SHP77 treated with DMSO at 0.1 percent for 48 hours (cell line): ENCODE measurements at places on chromosomes 4 and X.

- DNase-seq: no peak
These were observed 1112.4 kb downstream of the STIM2 start for GRCh38 chr4:27973056-27973455.

DNA sequence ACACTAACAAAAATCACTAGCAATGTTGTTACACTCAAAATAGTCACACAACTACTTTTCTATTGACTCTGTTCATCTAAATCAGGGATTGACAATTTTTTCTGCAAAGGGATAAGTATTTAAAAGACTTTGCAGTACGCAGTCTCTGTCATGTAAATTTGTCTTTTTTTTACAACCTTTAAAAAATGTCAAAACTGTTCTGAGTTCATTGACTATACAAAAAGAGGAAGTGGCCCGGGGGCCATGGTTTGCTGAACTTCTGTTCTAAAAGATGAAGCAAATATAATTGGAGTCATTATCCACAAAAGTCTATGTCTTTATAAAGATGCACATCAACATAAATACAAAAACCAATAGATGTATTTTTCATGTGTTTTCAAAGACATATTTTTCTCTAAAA, 1310.3 kb downstream of the RPA4 start:
- no peak for DNase-seq

GRCh38 chr4:970046-970745, 3.2 kb downstream of the DGKQ start:
- DNase-seq: no peak

- DNase-seq: no peak
These were observed 56.1 kb downstream of the TSPAN5 start for GRCh38 chr4:98602270-98602669.

GRCh38 chr4:79514621-79515329, 106.7 kb upstream of the GK2 start:
- DNase-seq: no peak

GRCh38 chr4:1502501-1502886, 96.3 kb upstream of the NKX1-1 start:
- no peak for DNase-seq

- DNase-seq: no peak
These were observed 22.9 kb downstream of the PABPC4L start for GRCh38 chr4:134178706-134179105.

GRCh38 chr4:188374871-188375270, 235.6 kb downstream of the TRIML1 start:
- no peak for DNase-seq

DNA sequence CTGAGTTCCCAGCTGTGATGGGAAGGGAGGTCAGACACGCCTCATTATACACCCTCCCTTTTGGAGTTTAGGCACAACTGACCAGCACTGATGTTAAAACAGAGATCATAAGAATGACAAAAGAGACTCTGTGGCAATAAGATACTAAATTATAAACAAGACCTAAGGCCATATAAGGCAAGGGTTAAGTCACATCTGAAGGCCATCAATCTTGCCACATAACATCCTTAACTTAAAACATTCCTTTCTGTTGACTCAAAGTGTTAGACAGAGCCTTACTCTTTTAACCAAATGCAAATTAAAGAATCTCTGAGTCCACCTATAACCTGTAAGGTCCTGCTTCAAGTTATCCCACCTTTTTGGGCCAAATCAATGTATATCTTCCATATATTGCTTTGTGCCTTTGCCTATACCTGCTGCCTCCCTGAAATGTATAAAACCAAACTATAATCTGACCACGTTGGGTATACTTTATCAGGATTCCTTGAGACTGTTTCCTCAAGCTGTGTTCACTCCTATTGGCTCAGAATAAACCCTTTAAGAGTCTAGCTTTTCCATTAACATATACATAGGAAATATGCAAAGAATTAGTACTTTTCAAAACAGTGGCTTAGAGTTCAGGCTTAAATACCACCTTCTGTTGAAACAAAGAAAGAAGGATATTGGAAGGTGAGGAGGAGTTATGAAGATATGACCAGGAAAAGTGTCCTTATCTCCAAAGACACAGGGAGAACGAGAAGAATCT, 214.4 kb upstream of the PPP1R2C start:
- DNase-seq: no peak

GRCh38 chr4:169724260-169724659, 33.5 kb downstream of the HPF1 start:
- DNase-seq: no peak

DNA sequence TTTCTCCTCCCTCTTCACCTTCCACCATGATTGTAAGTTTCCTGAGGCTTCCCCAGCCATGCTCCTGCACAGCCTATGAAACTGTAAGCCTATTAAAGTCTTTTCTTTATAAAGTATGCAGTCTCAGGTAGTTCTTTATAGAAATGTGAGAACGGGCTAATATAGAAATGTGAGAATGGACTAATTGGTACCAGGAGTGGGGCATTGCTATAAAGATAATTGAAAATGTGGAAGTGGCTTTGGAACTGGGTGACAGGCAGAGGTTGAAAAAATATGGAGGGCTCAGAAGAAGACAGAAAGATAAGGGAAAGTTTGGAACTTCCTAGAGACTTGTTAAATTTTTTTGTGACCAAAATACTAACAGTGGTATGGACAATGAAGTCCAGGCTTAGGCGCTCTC, 959.3 kb downstream of the SH3BGRL start:
- no peak for DNase-seq

DNA sequence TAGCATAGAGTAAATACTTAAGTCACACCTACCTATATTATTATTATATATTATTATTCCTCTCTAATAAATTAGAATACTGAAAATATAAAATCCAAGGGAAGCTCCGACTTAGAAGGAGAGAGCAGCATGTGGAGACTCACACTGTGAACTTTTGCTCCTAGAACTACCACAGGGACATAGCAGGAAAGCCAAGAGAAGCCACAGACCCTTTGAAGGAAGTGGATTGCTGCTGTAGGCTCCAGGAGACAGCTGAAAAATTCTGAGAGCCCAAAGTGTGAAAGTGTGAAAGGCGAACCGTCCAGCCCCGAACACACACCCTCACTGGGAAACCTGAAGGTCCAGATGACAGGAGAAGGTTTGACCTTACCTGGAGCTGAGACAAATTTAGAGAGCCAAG, 177.0 kb downstream of the FAM13A start:
- no peak for DNase-seq

DNA sequence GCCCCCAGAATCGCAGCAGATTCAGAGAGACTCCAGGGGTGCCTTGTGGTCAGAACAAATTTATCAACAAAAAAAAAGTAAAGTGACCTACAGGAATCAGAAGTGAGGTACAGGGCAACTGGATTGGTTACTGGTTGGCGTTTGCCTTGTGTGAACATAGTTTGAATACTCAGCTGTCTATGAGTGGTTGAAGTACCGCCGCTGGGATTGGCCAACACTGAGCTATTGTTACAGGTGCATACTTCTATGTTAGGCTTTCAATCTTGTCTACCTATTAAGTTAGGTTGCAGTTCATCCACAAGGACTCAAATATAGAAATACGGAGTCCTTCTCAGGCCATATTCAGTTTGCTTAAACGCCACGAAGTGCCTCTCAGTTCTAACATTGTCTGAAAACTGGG, 993.5 kb upstream of the PRKX start:
- no peak for DNase-seq

DNA sequence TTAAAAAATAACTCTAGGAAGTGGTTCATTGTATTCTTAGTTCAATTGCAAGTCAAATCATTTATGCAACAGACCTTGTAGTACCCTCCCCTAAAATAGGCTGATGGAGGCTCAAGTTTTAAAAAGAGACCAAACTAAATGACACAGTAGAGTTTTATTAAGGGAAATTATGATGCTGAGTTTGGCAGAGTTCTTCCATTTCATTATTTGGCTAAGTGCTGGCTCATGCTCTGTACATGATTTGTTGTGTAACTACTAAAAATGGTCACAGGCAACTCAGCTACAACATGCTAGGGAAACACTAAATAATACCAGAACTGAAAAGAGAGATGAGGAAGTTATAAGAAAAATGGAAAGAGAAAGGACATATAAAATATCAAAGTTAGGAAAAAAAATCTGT, 96.1 kb upstream of the TFDP3 start:
- no peak for DNase-seq

DNA sequence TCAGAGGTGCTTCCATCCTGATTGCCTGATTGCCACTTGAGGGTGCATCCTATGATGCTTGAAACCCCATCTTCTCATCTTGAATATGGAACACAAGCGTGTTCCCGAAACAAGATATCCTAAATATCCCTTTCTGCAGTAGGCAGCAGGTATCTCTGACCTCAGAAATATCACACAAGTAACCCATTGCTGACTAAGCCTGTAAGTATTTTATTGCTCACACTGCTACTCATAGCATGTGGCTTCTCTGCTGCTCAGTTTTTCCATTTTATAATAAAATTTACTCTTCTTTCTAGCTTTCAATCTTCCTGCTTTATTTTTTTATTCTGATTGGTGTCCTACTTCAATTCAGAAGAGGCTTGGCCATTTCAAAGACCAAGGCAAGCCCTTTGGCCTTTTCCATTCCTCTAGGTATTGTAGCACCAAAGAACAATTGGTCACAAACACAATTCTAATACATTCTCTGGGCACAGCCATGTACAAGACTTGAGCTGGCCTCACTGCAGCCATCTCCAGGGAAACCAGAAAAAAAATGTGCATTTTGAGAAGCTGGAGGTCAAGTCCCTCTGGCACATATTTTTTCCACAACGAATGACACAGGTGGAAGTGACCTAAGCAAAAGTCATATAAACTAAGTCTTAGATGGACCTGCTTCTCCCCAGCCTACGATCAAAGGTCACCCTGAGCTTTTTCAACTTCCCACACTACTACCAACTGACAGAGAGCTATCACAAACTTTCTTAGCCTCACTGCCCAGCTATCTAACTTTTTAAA, 107.0 kb downstream of the OR13H1 start:
- DNase-seq: no peak

DNA sequence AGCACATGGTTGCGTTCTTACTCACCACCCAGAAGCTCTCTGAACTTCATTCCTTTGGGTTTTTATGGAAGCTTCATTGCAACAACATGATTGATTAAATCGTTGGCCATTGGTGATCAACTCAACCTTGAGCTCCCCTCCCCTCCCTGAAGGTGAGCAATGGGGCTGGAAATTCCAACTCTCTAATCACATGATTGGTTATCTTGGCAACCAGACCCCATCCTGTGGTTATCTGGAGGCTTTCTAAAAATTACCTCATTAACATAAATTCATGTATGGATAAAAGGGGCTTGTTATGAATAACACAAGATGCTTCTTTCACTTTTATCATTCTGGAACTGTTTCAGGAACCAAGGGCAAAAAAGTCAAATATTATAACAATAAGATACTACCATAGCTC, 34.6 kb upstream of the NMU start:
- DNase-seq: no peak

- no peak for DNase-seq
These were observed 56.3 kb upstream of the STOX2 start for GRCh38 chr4:183848805-183849204.

- no peak for DNase-seq
These were observed 139.9 kb upstream of the USP9X start for GRCh38 chrX:40945361-40945713.

GRCh38 chr4:829761-830600, 4.1 kb upstream of the CPLX1 start:
- no peak for DNase-seq

DNA sequence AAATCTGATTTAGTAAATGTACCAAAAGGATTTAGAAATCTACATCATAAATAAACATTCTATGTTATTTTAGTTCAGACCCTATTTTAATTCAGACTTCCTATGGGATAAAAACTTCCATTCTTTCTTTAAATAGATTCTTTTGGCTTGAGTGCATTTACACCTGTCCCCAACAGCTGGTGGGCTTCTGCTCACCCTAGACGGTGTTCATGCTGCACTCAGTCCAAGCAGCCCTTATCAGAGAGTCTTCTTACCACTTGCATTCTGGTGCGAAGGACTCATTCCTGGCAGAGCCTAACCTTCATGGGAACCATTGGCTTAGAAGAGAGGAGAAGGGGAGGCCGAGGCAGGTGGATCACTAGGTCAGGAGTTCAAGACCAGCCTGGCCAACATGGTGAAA, 57.3 kb downstream of the NPNT start:
- no peak for DNase-seq
